ENCODE measurements at places on chromosomes 12 and 14. TPM values are rescaled to one million over a fixed set of nuclear protein-coding genes. Genes with fewer than 3 reads are reported as not detected.

GRCh38 chr12:127401536-127401935 is 865.4 kb upstream of the TMEM132C start:
- DNase-seq = no peak

Gene FGF6
- total RNA-seq = not detected

- no peak for DNase-seq
Observed at GRCh38 chr12:71972441-71973074, 33.9 kb downstream of the TPH2 start.

GRCh38 chr14:36508418-36509068 is 11.5 kb downstream of the NKX2-1 start:
- DNase-seq = peak; percentile 25

Gene ACSS3
- total RNA-seq = 22.4 TPM

- DNase-seq = no peak
Observed at GRCh38 chr12:9223830-9224229, 15.6 kb upstream of the PZP start.

Gene KCNH5
- not detected for total RNA-seq

- no peak for DNase-seq
Observed at GRCh38 chr12:60070552-60070951, 474.7 kb downstream of the SLC16A7 start.
